ENCODE measurements at places on chromosomes 4 and X.
A peak's percentile ranks its signal among the peaks of the same experiment; 100 is the strongest.

DNA sequence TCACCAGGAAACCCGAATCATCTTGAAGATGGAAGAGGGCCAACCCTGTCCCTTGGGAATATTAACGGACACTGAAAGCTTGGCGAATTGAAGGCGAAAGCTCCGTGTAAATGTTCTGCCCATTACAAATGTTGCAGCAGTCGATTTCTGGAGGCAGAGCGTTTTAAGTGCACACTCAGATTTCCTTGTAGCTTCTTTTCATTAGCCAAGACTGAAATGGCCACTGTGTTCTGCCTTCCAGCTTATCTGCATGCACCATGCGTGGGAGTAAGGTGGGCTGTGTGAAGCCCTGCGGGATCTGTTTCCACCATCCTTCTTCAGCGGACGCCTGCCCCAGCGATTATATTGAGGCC is 1.3 kb downstream of the SMIM20 start:
- DNase-seq: peak; percentile 40

DNA sequence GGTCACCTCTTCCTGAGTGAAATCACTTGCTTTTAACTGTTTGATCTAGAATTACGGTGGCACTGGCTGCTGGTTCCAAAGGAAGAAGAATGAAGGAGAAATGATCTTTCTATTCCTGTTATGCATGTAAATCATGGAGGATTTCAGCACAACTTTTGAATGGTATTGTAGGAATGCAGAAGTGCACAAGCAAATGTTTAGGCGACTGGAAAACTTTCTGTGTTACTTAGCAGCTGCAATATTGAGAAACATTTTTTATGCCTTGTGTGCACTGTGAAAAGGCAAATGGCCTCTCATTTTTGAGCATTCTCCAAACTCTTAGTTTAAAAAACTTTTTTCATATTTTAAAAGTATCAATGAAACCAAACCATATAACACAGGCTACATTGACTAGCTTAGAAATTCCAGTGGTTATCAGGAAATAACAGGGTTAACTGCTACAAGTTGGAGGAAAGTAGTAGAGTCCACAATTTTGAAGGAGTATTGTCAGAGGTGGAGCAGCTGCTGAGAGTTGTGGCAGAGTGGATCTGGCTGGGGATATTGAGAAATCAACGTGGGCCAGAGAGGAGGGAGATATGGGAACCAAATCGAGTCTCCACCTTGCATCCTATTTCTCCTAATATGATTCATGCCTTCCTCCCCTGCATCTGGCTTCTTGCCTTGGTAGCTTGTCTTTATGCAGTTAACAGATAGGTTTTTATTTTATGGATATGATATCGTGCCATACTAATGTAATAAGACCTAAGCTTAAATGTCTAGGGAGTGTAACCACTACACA is 32.0 kb upstream of the FHL1 start:
- peak; percentile 52 for DNase-seq

DNA sequence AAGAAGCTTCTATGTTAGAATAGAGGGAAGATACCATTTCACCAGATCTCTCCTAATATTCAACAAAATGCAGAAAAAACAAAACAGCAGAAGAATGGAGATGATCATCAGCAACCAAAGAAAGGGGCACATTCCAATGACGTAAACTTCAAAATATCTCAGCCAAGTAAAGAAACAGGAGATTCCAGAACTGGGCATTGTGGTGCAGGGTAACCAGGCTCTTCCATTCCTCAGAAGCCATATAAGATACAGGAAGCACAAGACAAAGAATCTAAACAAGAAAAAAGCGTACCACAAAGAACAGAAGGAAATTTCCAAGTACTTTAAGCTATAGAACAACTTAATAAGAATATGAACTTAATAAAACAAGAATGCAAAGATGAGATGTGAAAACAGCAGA is 6.9 kb upstream of the ARMCX4 start:
- peak; percentile 9 for DNase-seq

GRCh38 chr4:109462802-109463201 is 29.2 kb downstream of the SEC24B start:
- peak; percentile 7 for DNase-seq

GRCh38 chr4:763191-763810 is 57.7 kb downstream of the PCGF3 start:
- DNase-seq: no peak

DNA sequence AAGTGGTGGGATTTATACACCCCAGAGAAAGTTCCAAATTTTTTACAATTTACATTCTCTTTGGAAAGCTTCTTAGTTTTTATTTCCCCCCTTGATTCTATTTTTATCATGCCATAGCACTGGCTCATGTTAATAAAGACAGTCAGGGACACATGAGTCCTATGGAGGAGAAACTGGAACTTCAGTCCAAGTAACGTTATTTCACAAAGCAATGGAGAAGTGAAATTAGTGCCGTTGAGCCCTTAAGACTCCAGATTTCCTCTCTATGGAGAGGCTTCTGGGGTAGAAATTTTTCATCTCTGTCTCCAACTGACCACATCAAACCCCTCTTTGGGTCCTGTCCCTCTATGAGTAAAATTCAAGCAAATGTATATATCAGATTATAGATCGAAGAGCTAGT is 12.8 kb upstream of the TASL start:
- DNase-seq: no peak

- no peak for DNase-seq
These were observed 448.1 kb upstream of the RASGEF1B start for GRCh38 chr4:81919810-81920209.

GRCh38 chr4:143307531-143307930 is 29.1 kb upstream of the GAB1 start:
- DNase-seq: no peak

DNA sequence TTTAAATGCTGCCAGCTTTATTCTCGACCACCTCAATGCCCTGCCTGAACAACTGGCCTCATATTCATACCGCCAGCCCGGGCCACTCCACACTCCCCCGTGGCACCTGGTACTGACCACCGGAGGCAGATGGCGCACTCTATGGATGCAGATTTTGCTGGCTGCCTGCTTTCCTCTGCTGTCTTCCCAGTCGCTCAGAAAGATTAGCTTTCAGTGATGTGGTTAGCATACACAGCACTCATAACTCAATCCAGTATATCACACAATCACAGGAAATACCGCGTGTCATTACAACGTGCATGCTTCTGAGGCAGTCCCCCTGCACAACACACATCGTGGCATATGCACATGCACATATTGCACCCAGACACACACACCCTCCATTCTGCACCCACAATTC is 147.2 kb upstream of the BCOR start:
- DNase-seq: peak; percentile 67

- DNase-seq: peak; percentile 8
These were observed 26.0 kb downstream of the TKTL1 start for GRCh38 chrX:154321594-154321993.
